ENCODE measurements at places on chromosomes 2 and 18.
A peak's percentile ranks its signal among the peaks of the same experiment; 100 is the strongest.

DNA sequence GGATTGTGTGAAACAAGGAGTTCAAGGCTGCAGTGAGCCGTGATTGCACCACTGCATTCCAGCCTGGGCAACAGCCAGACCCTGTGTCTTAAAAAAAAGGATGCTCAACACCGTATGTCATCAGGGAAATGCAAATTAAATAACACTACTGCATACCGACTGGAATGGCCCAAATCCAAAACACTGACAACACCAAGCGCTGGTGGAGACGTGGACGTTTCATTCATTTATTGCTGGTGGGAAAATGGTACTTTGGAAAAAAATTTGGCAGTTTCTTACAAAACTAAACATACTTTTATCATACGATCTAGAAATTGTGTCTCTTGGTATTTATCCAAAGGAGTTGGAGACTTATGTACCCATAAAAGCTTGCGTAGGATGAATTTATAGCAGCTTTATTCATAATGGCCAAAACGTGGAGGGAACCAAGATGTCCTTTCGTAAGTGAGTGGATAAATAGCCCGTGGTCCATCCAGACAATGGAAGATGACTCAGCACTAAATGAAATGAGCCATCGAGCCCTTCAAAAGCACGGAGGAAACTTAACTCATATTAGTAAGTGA, 24.2 kb downstream of the NEU4 start:
- no peak for DNase-seq

- DNase-seq = no peak
These were observed 79.5 kb downstream of the EVA1A start for GRCh38 chr2:75480971-75481836.

- DNase-seq = no peak
These were observed 21.2 kb downstream of the AMER3 start for GRCh38 chr2:130776550-130776949.

DNA sequence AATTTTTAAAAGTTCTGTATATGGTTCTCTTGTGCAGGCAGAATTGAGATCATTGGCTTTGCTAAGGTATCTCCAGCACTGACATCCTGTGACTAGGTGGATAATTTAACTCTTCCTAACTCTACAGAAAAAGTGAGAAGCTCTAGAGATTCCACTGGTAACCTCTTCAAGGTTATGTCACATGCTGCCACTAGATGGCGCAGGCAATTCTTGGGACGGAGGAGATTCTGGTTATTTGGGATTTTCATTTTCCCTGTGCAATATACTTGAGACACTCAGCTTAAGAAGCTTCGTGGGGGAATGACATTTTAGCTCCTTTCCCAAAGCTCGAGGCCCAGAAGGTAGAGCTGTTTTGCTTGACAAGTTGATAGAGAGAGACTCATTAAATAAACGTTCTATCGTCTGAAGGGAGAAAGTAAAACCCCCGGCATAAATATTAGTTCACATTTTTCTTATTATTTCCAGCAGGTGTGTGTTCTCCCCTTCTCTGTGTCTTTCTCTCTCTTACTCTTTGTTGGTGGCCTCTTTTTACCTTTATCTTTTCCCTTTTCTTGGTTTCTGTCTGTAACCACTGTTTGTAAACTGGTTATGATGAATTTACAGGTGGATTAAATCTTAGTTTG, 26.6 kb upstream of the LANCL1 start:
- DNase-seq = peak; percentile 5

DNA sequence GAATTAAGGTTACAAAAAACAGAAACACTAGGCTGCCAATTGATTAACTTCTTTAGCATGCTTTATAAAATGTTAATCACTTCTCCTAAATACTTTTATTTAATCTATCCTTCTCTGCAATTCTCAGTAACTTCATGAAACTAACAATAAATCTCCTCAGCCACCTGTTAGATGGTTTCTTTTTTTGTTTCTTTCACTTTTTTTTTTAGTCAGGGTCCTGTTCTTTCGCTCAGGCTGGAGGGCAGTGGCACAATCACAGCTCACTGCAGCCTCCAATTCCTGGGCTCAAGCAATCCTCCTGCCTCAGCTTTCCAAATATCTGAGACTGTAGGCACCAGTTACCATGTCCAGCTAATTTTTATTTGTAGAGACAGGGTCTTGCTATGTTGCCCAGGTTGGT, 213.4 kb upstream of the STK17B start:
- no peak for DNase-seq

DNA sequence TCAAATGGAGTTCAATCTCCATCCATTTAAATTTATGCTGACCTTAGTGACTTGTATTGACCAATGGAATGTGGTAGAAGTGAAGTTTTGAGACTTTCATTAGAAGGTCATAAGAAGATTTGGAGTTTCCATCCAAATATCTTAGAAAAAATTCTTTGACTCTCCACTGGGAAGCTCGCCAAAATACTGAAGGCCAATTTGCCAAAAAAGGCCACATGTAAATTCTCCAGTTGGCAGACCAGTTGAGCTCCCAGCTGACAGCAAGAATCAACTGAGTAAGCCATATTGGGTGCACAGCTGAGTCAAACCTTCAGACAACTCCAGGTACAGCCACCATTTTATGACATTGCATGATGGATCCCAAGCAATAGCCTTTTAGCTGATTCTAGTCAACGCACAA, 228.3 kb upstream of the SETBP1 start:
- no peak for DNase-seq

- no peak for DNase-seq
These were observed 177.2 kb downstream of the SETBP1 start for GRCh38 chr18:44857744-44858491.

DNA sequence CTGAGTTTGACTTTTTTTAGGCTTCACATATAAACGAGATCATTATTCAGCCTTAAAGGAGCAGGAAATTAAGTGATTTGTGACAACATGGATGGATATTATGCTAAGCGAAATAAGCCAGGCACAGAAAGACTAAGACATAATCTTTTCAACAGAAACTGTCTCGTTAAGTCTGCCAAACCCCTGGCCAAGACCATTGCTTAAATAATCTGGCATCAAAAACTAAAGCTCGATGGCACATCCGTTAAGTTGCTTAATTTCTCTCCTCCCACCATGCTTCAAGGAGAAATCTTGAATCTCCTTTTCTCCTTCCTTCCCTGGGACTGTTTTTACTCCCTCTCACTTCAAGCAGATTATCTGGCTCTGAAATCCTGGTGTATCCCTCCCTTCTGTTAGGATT, 140.3 kb downstream of the GALNT14 start:
- DNase-seq = no peak

- no peak for DNase-seq
These were observed 17.1 kb upstream of the NFE2L2 start for GRCh38 chr2:177281400-177282180.

- no peak for DNase-seq
These were observed 104.2 kb upstream of the RND3 start for GRCh38 chr2:150591496-150592285.

DNA sequence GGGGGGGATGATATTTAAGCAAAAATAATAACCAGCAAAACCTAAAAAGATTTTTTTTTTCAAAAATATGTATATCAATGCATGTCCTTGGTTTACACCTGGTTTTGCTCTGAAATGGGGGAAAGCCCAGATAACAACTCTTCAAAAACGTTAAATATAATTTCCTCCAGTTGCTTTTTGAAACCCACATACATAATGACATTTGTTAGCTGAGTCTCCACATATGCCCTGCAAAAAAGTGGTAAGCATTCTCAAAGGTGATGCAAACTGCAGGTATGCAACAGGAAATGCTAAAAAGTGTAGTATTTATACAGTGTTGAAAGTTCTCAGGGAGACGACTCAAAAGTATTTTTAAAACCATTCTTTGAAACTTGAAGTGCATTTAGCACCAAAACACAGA, 258.6 kb downstream of the ZEB2 start:
- no peak for DNase-seq

- DNase-seq = no peak
These were observed 117.6 kb upstream of the APCDD1 start for GRCh38 chr18:10336749-10337350.

- no peak for DNase-seq
These were observed 33.3 kb upstream of the RMP24 start for GRCh38 chr18:35939138-35939537.

GRCh38 chr2:131966256-131966655, 195.5 kb downstream of the ANKRD30BL start:
- DNase-seq = no peak

GRCh38 chr2:181658444-181658843, 1.5 kb upstream of the CERKL start:
- no peak for DNase-seq

DNA sequence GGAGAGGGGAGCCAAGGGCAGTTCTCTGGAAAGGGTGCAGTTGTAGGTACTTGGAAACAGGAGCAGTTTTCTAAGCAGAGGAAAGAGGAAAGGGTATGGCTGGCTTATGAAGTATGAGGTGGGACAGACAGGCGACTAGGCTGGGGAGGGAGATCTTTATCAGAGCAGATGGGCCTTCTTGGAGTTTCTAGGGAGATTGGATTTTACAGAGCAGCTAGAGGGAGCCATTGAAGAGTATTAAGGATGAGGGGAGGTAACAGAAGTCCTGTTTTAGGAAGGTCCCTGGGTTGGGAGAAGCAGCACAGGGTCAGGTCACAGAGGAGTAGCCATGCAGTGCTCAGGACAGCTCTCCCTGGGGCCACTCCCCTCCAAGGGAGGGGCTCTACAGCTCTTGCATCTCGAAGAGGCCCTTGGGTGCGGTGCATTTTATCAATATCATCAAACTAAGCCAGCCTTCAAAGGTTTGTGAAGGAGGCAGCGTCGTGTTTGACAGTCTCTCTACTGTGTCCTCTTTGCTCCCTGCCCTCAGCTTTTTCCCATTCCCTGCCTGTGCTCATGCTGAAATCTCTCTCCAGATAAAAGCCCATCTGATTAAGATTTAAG, 154.3 kb downstream of the SETBP1 start:
- no peak for DNase-seq

DNA sequence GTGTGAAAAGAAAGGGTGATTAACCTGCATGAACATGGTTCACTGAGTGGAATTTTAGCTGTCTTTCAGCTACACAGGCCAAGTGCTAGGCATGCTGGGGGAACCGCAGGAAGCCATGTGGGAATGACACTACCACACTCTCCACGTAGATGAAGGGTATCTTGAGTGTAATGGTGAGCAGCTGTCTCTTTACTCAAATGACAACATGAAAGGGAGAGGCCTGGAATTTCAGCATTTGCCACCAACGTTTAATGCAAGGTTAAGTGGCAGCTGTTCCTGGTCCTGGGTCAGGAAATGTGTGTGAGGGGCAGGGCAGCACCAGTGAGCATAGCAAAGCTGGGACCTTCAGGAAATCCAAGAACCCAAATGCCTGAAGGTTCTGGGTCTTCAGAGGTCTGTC, 588.4 kb downstream of the SLC4A3 start:
- DNase-seq = no peak

- DNase-seq = no peak
These were observed 39.8 kb upstream of the SESTD1 start for GRCh38 chr2:179304424-179304823.

- no peak for DNase-seq
These were observed 15.6 kb upstream of the ACTG2 start for GRCh38 chr2:73877071-73877802.

- DNase-seq = no peak
These were observed 542.1 kb downstream of the PID1 start for GRCh38 chr2:228728961-228729360.

GRCh38 chr18:39057423-39058064, 1491.9 kb upstream of the CELF4 start:
- no peak for DNase-seq

GRCh38 chr2:155485141-155485842, 786.8 kb downstream of the KCNJ3 start:
- DNase-seq = no peak

GRCh38 chr2:217553679-217554078, 449.1 kb downstream of the TNS1 start:
- DNase-seq = no peak

DNA sequence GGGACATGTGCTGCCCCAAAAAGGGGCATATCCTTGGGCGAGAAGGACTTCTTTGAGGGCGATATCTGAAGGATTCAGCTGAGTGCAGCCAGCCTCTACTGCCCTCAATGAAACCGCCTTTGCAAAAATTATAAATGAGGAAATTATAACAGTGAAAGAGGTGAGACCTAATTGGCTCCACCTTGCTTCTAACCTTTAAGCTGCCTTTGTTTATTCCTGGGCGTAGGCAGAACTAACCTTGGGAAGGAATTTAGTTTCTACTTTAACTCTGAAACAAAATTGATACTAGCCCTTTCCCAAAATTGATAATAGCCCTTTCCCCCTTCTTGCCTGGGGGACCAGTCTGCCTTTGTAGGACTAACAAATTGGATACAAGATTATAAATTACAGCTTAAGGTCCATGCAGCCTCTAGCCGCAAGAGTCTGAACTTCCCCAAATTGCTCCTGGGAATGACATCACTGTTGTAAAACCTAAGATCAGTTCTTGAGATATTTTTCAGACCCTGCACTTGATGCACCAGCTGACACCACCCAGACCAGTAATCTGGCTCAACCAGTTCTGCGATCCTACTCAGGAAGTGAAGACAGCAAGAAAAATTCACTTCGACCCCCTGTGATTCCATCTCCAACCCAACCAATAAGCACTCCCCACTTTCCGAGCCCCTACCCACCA, 36.0 kb upstream of the ASAP2 start:
- no peak for DNase-seq

GRCh38 chr2:146228466-146229058, 1616.3 kb upstream of the ACVR2A start:
- no peak for DNase-seq

- DNase-seq = no peak
These were observed 7.1 kb upstream of the EML6 start for GRCh38 chr2:54716375-54716774.

DNA sequence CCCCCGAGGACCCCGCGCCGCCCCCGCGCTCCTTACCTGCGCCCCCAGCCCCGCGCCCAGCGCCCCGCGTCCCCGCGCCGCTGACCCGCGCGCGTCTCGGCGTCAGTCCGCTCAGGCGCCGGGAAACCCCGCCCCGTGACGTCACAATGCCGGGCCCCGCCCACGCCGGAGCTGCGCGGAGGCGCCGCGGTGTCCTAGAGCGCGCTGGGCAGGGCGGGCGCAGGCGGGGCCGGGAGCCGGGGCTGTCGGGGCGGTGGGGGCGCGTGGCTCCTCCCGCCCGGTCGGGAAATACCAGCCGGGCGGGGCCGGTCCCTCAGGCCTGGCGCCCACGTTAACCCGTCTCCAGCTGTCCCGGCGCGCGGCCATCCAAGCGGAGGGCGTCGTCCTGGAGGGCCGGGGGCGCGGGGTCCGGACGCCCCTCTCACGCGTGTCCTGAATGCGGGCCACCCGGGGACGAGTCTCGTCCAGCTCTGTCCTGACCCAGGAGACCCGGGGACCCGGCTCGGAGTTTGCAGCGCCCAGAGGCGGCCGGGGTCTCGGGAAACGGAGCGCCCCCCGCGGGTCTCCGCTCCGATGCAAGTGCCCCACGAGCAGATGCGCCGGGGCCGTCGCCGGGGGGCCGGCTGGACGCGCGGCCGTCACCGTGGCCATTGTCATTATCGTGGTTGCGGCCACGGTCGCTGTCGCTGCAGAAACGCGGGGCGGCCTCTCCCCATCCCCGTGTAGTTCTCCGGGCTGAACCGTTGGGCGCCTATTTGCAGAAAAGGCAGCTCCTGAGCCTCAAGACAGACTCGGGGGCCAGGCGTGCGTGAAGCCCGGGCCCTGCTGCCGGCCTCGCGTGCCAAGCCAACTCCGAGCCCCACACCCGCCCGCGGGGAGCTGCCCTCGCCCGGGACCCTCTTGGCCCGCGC, at the start of gene SLC66A2:
TSS of gene SLC66A2 (minus strand) at position 109 of the 911 bp plus-strand sequence. CDS start 727 bp downstream, outside the sequence.
- peak; percentile 96 for DNase-seq
